ENCODE measurements at places on chromosomes 6 and 20.

DNA sequence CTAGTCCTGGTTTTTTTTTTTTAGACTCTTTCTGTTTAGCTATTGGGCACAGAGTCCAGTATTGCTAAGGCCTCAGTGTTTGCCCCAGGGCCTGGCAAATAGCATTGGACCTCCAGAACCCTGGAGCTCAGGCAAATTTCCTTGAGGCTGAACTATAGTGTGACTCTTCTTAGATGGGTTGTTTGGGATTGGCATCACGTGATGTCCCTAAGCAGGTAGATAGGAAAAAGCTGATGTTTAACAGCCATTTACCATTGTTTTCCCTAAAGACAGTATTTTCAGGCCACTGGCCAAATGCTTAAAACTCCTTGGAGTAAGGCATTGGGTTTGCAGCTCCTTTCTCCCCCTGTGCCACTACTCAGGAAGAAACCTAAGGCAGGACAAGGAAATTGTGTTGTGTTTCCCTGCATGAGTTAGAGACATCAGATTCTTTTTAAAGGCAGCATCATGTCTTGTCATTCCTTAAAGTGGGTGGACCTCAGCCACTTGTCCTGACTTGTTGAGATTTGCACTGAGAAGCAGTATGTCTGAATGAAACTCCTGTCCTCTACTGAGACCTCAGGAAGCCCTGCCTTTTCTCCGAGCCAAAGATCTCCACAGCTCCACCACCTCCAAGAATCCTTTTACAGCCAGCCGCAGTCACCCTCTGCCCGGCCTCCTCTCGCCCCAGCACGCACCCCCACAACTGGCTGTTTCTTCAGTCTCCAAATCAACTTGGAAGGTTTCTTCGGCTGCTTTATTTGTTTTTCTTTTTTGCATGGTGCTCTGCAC lies 46.2 kb upstream of the RNF144B start:
- DNase-seq = no peak

DNA sequence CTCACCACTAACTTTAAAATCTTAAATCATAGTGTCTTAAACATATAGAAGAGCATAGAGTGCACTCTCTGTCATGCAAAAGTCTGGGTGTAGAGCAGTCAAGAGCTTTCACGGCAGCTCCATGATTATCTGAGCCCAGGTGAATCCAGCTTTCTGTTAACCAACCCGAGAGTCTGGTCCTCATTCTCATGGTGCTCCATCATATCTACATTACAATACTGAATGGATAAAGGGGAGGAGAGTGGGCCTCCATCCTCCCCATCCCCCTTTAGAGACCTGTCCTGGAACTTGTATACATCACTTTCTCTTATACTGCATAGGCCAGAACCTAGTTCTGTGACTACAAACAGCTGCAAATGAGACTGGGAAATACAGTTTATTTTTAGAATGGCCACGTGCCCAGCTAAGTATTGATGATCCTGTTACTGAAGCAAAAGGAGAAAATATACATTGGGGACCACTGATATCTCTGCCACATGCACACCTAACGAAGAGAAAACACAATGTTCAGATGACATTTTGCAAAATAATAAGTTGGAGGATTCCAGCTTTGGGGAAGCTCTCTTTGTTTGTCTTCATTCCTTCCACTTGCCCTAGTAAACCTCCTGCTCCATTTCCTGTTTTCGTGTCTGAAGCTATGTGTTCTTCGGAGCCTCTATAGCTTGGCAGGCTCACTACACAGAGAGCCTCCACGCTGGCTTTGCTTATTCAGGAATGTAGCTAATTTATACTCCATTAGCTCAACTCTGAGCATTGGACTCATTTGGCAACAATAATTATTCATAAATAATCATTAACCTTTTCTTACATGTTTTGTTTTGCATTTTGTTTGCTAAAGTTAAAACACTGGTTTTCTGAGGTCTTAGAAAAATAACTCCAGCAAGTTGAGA lies 110.1 kb downstream of the IYD start:
- no peak for DNase-seq

DNA sequence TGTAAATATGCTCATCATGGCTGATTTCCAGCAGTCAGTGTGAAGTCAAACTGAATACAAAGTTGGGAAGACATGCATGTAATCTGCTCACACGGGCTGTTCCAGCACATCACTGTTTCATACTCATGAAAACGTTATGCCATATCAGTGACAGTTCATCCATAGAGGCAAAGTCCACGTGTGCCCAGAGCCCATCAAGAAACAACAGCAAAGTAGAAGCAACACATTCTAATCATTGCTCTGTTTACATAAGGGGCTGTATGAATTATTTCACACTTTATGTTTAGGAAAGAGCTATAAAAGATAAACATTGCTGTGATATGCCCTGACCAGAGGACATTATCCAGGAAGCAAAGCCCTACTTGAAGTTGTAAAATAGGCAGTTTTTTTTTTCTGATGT lies 157.0 kb upstream of the ENPP5 start:
- DNase-seq = no peak

DNA sequence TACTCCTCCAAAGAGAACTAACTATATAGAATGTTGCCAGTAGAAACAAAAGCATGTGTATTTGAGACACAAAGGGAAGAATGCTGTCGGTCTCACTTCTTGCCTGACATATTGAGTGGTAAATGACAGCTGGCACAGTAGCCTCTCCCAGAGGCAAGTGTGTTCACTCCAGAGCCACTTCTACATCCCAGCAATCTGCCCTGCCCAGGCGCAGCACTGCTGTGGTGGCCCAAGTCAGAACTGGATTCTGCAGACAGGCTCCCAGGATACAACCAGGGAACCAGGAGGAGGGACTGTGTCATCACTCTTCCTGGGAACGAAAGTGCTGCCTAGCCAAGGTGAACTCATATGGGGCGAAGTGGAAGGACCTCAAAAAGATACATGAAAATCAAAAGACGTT lies 103.2 kb upstream of the ARMC2 start:
- DNase-seq = no peak

GRCh38 chr6:30219244-30219643 lies 6.0 kb upstream of the TRIM26 start:
- DNase-seq = no peak

- DNase-seq = no peak
Observed at GRCh38 chr6:12065321-12066140, 53.4 kb downstream of the HIVEP1 start.

GRCh38 chr20:24751551-24751950 lies 197.5 kb upstream of the CST7 start:
- DNase-seq = no peak

- DNase-seq = no peak
Observed at GRCh38 chr6:44047179-44047546, 80.1 kb downstream of the MRPL14 start.

- no peak for DNase-seq
Observed at GRCh38 chr6:73250016-73250415, 13.0 kb downstream of the KHDC1 start.

GRCh38 chr6:85470023-85470410 lies 20.1 kb downstream of the NT5E start:
- no peak for DNase-seq

GRCh38 chr6:96571551-96571950 lies 8.6 kb downstream of the FHL5 start:
- no peak for DNase-seq
